Posterior vena cava (tissue), 2 donors: ENCODE measurements at places on chromosomes 7 and 10.

GRCh38 chr7:33191340-33191739 lies 62.0 kb downstream of the BBS9 start:
- no peak for DNase-seq

- no peak for DNase-seq
These were observed 37.7 kb upstream of the FOXI2 start for GRCh38 chr10:127699311-127699710.

- no peak for DNase-seq
These were observed 126.4 kb upstream of the FZD1 start for GRCh38 chr7:91137788-91138368.

DNA sequence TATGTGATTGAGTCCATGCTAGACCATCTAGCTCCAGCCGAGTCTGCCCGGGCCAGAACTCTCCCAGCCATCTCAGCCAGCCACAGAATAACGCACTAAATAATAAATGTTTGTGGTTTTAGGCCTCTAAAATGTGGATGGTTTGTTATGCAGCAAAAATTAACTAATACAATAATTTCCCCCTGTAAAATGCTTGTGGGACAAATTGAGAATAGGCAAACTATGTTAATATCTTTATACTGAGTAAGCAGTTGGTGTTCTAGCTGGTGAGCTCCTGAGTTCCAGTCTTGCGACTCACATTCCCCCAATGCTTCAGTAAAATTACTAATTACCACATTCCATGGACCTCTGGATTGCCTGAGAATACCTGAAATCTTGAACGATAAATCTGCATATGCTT lies 316.8 kb upstream of the NFE2L3 start:
- DNase-seq, result no peak

GRCh38 chr7:129438839-129439651 lies 4.8 kb downstream of the STRIP2 start:
- DNase-seq, result no peak

GRCh38 chr7:93015101-93015778 lies 102.5 kb downstream of the SAMD9 start:
- no peak for DNase-seq

DNA sequence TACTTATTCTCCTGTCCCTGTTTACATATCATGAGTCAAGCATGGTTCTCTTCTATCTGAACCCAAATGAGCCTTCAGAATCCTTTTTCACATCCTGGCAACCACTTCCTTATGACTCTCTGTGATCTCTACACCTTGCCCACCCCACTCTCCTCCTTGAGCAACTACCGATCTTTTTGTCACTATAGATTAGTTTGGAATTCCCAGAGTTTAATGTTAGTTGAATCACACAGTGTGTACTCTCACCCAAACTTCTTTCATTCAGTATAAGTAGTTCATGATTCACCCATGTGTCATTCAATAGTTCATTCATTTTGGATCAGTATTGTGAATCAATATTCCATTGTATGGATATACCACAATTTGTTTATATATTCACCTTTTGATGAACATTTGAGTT lies 55.3 kb downstream of the TFAM start:
- DNase-seq, result no peak

DNA sequence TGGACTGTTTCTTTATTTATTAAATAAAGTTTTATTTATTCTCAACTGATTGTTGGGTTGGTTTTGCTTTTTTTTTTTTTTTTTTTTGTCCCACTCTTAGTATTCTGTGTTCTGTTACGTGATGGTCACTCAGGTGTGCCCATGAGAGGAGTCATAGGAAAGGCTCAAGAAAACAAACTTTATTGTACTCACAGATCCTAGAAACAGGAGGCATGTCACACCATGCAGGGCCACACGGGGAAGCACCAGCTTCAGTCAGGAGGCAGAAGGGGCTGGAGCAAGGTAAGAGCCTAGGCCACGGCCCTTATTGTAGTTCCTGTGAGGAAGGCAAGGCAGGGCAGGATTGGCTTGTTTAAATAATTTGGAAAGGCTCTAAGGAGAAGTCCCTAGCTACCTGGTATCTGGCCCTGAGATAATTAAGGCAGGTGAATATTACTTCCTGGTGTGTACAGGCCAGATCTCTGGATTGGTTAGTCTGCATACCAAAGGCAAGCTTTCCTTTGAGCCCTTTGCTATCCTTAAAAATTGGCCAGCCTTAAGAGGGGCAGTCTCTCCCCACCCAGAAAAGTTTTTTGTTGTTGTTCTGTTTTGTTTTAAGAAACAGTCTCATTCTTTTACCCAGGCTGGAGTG lies 8.3 kb downstream of the ATOH7 start:
- DNase-seq, result no peak

GRCh38 chr7:36082910-36083309 lies 70.1 kb upstream of the EEPD1 start:
- DNase-seq, result no peak

- DNase-seq, result no peak
These were observed 151.1 kb downstream of the TMEM26 start for GRCh38 chr10:61302124-61302523.

GRCh38 chr7:83655951-83656556 lies 7.1 kb upstream of the SEMA3E start:
- DNase-seq, result no peak

- DNase-seq, result no peak
These were observed 82.8 kb downstream of the GATA3 start for GRCh38 chr10:8137272-8137681.

DNA sequence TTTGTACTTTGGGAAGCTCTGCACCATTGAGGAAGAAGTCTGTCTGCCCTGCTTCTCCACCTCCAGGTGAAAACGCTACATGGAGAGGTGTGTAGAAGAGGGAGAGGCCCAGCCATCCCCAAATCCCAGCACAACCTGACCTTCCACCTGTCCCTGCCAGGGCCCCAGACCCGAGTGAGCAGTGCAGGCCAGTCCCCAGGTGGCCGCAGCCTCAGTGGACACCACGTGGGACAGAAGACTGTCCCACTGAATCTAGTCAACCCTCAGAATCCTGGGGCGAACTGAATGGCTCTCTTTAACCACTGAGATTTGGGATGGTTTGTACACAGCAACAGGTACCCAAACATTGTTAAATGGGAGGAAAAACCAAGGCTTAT lies 29.9 kb upstream of the GALNTL5 start:
- DNase-seq, result no peak

DNA sequence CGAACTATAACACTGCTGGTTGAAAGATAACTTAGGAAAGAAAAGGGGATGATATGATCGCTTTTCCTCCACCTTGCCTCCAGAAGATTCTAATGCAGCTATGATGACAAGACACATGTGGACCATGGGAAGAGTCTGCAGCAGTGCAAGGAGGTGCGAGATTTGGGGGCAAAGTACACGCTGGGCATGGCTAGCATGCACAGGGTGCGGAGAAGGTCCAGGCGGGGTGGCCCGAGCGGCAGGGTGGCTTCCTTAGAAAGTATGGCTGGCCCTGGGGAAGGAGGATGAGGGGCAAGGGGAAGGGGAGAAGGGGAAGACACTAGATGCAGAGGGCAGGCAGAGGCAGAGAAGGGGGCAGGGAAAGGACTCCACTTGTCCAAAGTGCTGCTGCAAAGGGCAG lies 15.6 kb downstream of the ATXN7L1 start:
- no peak for DNase-seq

DNA sequence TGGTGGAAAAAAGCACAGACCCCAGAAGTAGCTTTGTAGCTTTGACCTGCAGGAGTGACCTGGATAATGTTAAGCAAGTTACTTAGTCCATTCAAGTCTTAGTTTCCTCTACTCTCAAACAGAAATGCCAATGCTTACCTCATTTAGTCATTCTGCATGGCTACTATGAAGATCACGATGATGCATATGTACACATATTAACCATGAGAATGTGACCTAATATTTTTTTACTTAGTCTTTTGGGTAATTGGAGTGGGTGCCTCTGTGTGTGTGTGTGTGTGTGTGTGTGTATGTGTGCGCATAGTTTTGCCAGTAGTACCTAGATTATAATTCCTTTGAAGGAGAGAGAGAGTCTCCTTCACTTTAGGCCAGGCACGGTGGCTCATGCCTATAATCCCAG lies 95.8 kb downstream of the NRP1 start:
- no peak for DNase-seq

DNA sequence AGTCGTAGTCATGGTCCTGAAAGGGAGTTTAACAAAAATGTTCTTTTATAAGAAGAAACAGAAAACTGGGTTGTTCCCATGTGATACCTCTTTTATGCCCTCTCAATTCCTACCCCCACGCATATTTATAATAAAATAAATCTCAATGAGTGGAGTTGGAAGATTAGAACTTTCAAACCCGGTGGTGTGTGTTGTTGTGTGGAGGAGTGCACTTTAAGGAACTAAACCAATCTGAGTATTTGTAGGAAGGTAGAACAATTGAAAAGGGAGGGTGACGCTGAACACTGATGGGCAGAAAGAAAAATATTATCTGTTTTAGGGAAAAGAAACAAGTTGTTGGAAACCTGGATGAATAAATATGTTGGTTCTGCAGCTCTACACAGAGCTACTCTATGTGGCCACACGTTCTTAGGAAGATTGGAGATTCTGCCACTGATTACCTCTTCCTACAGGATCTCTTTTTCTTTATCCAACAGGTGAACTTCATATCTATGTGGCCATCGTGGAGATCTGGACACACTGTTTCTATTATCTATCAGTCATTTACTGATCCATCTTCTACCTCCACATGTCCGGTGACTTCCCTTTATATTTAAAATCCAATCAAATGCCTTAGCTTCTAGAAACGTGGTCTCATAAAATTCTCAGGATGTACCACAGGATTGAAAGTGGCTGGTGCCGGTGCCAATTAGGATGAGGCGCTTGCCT lies 13.1 kb upstream of the GATA3 start:
- no peak for DNase-seq

DNA sequence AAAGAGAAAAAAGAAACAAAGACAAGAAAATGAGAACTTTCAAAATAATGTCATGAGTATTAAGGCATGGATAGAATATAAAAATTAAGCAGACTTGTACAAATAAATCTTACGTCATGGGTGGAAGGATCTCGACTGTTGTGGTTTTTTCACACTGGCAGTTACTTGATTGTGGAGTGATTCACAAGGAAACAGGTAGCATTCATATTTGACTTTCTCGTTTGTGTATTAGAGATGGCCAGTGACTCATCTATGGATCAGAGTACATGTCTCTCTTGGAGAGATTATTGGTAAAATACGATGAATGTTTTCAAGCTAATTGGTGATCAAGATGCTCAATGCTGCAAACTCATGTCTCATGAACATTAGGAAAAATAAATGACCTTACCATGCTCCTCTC lies 564.3 kb downstream of the GATA3 start:
- DNase-seq, result no peak
